ENCODE measurements at places on chromosomes 5 and 9.
A peak's percentile ranks its signal among the peaks of the same experiment; 100 is the strongest.

- DNase-seq = peak; percentile 20
These were observed 2.0 kb upstream of the AJM1 start for GRCh38 chr9:136840140-136840876.

DNA sequence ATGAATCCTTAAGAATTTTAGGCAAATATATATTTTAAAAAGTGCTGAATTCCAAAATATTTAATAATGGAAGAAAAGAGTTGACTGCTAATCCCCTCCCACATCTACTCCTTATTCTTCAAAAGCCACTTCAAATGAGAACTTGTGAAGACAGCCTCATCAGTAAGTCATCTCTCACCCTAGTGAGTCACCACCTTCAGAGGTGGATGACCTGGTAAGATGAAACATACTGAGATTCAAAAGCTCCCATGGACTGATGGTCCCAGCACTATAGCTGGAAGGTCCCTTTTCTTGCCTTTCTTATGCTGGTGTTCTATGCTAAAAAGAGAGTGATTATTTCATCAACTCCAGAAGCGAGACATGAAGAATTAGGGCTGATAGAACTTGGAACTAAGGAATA lies 37.8 kb upstream of the SPDL1 start:
- DNase-seq = no peak

DNA sequence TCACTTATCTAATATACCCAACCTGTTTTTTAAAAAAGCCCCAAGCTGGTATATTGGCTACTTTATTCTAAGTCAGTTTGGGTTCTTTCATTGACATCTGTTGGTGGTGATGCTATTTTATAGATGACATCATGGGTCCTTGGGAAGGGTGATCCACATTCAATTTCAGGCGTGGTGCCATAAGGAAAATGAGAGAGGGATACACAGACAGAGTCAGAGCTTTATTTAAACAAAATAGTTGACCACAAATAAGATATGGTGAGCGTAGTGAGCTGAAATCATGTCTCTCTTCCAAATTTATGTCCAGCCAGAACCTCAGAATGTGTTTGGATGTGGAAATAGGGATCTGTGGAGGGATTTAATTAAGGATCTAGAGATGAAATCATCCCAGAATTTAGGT lies 302.4 kb downstream of the MAT2B start:
- DNase-seq = no peak

DNA sequence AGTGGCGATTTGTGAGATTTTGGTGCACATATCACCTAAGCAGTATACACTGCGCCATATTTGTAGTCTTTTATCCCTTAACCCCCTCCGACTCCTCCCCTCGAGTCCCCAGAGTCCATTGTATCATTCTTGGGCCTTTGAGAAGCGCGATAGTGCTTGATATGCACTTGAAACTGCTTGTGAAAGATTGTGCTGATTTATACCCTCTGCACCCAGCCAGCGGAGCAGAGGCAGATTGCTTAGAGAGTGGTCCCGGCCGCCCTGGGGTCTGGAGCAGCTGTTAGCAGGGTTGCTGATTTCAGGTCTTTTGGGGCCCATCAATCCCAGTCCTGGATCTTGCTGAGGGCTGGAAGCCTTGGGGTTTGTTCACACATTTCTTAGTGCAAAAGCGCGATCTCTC lies 13.0 kb upstream of the FAM240B start:
- DNase-seq = no peak

DNA sequence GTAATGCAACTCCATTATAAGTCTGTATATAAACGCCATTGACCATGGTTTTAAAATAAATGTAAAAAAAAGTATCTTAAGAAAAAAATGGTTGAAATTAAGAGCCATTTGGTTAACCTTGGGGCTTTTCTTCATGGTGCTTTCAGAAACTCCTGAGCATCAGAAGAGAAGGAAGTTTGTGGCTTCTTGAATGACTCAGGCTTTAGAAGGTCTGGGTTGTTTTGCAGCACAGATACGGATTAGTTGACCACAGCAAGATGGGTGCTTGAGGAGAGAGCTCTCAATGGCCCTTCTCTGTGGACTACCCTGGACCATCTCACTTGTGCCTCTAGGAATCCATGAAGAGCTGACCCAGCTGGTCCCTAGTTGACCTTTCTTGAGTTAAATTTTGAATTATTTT lies 189.5 kb downstream of the TMEM38B start:
- peak; percentile 87 for DNase-seq

- no peak for DNase-seq
These were observed 58.7 kb upstream of the ANKRD55 start for GRCh38 chr5:56291661-56292374.

DNA sequence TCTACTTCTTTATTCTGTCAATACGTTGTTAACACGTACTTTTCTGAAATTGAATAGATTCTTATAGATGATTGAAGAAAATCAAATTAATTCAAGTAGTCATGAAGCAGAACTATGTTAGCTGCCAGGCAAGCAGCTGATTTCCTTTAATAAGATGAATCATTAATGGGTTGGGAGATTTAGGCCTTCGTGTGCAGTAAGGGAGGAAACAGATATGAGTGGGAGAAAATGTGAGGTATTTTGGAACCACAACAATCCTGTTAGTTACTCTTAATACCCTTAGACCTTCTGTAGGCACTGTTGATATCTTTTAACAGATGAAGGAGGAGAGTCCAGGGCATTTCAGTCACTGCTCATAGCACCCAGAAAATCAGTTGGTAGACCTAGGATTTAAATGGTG lies 121.0 kb downstream of the AOPEP start:
- DNase-seq = peak; percentile 48

DNA sequence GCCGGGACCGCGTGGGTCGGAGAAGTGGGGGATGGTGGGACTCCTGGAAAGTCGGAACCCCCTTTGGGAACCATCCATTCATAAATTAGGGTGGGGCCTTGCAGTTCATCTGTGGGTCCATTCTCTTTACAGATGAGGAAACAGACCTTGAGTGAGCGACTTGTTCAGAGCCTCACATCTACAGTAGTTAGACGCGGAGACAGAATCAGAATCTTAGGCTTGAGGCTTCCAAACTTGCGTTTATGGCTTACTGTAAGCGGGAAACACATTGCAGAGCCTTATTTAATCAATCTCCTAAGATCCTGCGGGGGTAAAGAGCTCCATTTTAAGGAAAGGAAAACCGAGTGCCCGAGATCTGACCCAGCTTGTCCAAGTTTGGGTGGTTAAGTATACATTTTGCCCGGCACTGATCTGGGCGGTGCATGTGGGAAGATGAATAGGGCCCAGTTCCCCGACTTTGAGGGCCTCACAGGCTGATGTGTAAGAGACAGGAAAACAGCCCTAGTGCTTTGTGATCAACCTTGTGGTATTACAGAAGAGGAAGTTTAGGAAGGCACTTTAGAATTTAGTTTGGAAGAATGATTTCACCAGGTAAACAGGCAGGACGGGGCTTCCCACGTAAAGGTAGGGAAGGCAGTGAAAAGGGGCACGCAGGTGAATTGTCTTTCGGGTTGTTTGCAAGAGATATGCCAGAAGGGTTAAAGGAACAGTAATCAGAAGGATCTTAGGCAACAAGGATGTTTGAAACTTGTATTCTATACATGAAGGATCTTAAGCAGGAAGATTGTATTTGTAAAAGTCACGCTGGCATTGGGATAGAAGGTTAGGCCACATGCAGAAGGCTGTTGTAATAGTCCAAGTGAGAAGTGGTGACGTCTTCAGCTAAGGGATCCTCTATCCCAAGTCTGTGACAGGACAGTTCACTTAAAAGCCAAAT lies 744 bp downstream of the TARS1 start:
- DNase-seq = peak; percentile 91

- DNase-seq = peak; percentile 53
These were observed 555.5 kb downstream of the CDH9 start for GRCh38 chr5:26482810-26483375.

GRCh38 chr9:107394264-107394663 lies 95.3 kb downstream of the KLF4 start:
- no peak for DNase-seq

GRCh38 chr9:114430457-114430856 lies 42.7 kb upstream of the AKNA start:
- DNase-seq = no peak

DNA sequence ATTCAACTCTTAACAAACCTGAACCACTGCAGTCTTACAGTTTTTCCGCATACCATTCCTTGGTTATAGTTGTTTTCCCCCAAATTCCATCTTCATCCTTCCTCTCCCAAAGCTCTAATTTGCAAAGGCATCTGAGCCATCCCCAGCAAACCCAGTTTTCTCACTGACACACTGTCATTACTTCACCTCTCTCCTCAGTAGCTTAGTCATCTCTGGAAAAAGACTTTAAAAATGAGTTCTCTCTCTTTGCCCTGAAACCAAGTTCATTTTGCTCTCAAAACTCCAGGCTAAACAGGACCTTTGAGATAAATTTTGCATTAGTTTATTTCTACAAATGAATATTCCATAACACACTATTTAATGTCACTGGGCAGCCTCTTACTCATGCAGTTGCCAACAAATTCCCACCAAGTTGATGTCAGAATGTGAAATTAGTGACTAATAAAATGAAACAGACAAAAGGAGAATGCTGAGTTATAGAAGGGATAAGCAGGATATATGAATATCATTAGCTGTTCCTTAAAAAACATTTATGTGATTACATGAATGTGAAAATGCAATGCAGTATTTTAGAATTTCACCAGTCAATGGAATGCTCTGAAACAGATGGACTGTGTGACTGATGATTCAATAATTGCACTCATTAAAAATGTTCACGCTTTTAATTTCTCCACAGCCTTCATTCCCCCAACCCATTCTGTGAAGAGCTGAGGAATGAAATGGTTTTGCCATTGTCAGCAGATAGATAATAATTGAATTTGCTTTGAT lies 107.4 kb upstream of the DMAC1 start:
- DNase-seq = no peak

DNA sequence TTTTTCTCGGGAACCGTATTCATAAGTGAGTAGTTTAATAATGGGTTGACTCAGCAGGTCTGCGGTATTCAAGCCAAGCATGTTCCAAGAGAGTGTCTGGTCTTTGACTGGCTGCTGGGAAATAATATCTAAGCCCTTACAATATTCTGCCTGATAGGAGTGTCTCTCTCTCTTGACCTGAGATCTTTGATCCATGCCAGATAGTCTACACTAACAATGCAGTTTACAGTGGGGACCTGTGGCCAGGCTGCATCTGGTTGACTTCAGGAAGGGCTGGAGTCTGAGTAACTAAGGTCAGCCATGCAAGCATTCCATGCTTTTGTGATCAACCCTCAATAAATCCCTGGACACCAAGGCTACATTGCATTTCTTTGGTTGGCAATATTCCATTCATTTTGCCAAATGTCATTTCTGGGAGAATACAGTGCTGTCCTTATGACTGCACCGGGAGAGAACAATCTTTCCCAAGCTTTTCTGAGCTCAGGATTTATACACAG lies 195.5 kb downstream of the SEMA5A start:
- no peak for DNase-seq

GRCh38 chr5:176614805-176615478 lies 5.0 kb upstream of the GPRIN1 start:
- no peak for DNase-seq

GRCh38 chr9:98805506-98806272 lies 1.8 kb upstream of the GALNT12 start:
- peak; percentile 21 for DNase-seq

DNA sequence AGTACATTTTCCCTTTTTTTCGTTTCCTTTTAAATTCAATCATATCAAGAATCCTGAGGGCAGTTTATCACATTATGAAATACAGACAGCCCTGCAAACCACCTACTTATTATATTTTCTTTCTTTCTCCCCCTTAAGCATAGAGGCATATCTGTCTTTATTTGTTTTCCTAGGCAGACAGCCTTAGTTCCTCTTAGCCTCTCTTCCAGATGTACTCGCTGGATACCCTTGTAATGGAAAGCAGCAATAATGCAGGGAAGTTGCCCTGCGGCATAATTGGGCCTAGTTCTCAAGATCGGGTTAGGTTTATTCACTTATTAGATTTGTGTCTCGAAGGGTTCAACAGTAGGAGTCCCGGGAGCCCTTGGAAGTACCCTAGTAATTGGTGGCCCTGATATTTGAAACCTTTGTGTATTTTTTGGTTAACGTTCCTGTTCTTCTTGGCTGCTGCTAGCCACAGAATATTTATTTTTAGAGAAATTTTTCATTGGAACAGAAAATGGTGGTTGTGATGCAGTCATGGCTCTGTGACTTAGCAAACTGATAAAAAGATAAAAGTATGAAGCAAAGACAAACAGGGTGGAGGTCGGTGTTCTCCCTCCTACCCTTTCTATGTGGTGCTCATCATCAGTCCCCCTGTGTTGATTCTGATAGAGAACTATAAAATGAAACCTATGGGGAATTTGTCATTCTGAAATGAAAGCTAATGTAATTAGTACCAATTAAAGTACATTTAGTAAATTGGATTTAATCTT lies 6.4 kb downstream of the TLE4 start:
- no peak for DNase-seq

- no peak for DNase-seq
These were observed 166.0 kb downstream of the ADAMTSL1 start for GRCh38 chr9:18639911-18640310.

- no peak for DNase-seq
These were observed 5.6 kb upstream of the GPR151 start for GRCh38 chr5:146521403-146522106.

- no peak for DNase-seq
These were observed 796.3 kb downstream of the MAT2B start for GRCh38 chr5:164301708-164302107.

GRCh38 chr9:113474360-113475028 lies 11.0 kb downstream of the RGS3 start:
- peak; percentile 30 for DNase-seq

DNA sequence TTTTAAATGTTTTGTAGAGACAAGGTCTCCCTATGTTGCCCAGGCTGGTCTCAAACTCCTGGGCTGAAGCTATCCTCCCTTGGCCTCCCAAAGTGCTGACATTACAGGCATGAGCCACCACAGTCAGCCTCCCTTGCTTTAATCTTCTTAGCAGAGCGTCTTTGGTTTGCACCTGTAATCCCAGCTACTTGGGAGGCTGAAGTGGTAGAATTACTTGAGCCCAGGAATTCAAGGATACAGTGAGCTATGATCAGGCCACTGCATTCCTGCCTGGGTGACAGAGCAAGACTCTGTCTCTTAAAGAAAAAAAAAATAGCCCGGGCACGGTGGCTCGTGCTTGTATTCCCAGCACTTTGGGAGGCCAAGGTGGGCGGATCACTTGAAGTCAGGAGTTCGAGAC lies 27.8 kb downstream of the UBE2D2 start:
- no peak for DNase-seq

GRCh38 chr9:112624711-112625707 lies 92.9 kb downstream of the INIP start:
- DNase-seq = no peak

DNA sequence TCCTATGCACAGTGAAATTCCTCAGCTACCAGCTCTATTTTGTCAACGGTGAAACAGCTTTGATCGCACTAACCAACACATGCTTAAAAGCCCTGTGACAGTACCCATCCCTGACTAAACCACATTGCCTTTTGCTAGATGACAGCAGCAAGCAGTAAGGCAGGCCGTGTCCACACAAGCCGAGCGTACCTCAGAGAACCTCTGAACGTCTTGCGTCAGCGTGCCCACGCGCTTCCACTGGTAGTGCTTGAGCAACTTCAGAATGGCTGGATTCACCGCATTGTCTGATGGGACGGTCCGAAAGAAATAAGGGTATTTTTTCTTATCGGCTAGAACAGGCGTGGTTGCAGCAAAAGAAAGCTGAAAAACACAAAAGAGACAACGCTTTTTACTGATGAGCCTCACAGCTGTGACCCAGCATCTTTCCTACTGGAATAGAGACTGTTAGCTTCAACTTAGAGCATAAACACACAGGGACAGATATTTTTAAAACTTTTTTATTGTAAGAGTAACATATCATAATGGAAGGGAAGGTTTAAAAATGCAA lies 167.0 kb downstream of the GABBR2 start:
- DNase-seq = no peak

GRCh38 chr9:117858561-117858960 lies 154.4 kb downstream of the TLR4 start:
- DNase-seq = no peak

- DNase-seq = no peak
These were observed 187.3 kb downstream of the EFNA5 start for GRCh38 chr5:107483231-107484024.
